ENCODE measurements at places on chromosomes 16 and 17.

DNA sequence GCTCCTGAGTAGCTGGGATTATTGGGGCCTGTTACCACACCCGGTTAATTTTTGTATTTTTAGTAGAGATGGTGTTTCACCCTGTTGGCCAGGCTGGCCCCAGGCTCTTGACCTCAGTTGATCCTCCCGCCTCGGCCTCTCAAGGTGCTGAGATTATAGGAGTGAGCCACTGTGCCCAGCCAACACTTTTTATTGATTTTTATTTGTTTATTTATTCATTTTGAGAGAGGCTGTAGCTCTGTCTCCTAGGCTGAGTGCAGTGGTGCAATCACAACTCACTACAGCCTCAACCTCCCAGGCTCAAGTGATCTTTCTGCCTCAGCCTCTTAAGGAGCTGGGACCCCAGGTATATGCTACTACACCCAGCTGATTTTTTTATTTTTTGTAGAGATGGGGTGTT, 54.7 kb downstream of the TNRC6A start:
- DNase-seq: no peak

- DNase-seq: no peak
These were observed 5.5 kb downstream of the CPSF4L start for GRCh38 chr17:73256220-73256619.

DNA sequence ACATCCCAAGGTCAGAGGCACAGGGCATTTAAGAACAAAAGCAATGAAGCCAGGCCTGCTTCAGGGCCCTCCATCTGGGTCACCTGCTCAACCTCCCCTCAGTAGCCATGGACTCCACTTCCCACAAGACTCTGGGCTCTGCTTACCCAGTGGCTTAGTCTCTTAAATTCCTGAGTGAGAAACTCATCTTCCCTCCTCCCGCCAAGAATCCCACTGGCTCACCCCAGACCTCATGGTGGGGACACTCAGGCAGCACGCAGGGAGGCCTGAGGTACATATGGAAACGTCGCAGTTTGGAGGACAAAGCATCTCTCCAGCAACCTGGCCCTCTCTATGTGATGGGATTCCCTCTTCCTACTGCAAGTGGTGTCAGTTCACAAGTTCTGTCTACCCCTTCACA, 326.7 kb upstream of the CDH5 start:
- no peak for DNase-seq

DNA sequence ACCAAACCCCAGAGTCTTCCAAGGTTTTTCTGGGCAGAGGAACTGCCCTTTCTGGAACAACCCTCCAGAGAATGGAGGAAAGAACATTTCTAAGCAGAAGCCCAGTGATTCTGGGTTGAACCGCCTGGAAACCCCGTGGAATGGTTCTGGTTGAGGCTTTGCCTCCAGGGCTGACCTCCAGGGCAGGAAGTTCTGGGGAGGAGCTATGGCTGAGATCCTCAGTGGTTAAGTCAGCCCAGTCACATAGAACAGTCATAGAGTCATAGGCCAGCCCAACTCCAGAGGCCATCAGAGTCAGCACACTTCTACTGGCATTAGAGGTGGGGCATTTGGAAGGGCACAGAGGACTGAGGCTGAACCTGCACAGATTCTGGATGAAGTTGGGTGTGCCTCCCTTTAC, 65.9 kb downstream of the SPACA3 start:
- no peak for DNase-seq

- no peak for DNase-seq
These were observed 522.9 kb downstream of the HS3ST4 start for GRCh38 chr16:26214581-26215174.

DNA sequence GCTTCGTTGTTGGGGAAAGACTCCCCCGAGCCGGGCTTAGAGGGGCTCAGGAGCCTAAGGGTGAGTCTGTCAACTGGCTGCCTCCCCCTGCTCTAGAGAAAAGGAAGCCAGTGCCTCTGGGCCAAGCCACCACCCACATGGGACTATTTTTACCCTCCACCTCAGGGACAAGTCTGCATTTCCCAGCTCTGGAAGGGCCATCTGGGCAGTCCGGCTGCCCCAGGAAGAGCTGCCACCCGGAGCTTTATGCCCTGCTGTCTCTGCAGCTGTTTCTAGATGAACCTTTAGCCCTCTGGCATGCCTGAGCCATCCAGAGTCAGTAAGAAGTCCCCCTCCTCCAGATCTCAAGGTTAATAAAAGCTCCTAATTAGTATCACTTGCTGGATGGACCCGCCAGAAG, 5.3 kb upstream of the RPRML start:
- DNase-seq: peak; percentile 92

DNA sequence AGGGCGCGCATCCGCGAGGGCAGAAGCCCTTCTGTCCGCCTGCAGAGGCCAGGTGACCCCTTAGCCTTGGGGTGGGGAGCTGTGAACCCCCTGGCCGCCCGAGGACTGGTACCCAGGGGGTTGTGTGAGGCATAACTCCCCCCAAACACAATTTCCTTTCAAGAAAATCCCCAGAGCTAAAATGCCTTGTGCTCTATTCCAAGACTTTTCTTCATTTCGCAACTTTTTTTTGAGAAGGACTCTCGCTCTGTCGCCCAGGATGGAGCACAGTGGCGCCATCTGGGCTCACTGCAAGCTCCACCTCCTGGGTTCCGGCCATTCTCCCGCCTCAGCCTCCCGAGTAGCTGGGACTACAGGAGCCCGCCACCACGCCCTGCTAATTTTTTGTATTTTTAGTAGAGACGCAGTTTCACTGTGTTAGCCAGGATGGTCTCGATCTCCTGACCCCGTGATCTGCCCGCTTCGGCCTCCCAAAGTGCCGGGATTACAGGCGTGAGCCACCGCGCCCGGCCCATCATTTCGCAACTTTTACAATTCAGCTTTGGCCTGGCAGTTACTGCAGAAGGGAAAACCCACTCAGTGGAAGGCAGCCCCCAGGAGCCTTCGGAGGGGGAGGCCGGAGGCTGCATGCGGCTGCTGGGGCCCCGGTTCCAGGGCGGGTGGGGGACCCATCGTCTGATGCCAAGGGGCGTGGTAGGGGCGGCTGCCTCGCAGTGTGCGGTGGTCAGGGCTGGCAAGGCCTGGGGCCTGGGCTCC, 963 bp upstream of the APRT start:
- peak; percentile 60 for DNase-seq

DNA sequence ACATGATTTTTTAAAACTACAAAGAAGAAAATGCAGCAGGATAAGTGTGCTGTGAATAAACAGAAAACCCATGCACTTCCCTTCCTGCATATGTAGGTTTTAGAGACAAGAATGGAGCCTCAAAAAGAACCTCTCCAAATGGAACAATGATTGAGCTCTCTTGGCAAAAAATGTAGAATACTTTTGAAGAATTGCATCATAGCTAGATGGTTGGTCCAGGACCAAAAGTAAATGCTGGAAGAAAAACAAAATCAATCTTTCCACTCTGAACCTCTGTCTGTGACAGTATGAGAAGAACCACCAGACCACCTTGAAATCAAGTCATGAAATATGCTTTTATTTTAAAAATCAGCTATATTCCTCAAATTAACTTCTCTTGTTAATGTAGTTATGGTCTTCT, 17.5 kb downstream of the HELZ start:
- DNase-seq: no peak

GRCh38 chr16:57297856-57298255, 13.4 kb upstream of the PLLP start:
- DNase-seq: no peak

GRCh38 chr17:3851461-3852100, 5.5 kb upstream of the NCBP3 start:
- no peak for DNase-seq

GRCh38 chr17:75695141-75695829, 26.0 kb upstream of the ITGB4 start:
- no peak for DNase-seq

- no peak for DNase-seq
These were observed 17.9 kb upstream of the SPN start for GRCh38 chr16:29644973-29645693.

DNA sequence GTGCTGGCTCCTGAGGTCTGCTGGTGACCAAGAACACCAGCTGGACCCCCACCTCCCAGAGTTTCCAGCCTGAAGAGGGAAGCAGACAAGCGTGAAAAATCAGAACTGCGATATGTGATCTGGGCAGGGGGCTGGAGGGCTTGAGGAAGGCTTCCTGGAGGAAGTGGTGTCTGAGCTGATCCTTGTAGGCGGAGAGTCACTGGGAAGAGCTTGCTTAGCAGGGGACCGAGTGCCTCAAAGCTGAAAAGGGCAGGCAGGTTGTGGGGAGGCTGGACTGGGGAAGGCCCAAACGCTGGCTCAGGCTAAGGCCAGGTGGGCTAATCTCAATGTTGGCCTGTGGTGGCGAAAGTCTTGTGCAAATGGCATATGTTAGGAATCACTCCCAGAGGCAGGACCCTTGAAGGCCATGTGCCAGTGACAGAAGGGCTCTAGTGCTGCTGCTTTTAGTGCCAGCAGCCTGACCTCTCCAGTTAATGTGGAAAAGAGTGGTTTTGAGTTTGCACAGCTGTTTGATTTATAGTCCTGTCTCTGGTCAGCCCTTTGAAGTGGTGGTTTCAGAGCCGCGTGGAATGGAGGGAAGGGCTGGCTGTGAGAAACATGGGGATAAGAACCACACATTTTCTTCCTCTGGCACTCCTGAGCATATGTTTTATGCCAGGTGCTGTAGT, 85.3 kb upstream of the LGALS9 start:
- DNase-seq: peak; percentile 97

DNA sequence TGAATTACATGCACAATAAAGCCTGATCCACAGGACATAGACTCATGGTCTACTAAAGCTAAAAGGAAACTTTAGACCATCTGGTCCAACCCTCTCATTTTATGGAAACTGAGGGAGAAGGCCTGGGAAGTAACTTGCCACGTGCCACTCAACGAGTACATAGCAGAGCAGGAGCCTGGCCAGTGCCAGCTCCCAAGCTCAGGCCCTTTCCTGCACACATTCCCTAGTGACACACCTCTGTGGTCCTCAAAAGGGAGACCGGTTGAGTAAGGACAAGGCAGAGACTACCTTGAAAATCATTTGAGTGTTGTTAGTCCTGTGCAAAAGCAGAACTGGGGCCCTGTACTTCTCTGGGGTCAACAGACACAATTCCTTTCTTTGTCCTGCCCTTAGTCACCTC, 2.8 kb downstream of the CCL4L2 start:
- no peak for DNase-seq

DNA sequence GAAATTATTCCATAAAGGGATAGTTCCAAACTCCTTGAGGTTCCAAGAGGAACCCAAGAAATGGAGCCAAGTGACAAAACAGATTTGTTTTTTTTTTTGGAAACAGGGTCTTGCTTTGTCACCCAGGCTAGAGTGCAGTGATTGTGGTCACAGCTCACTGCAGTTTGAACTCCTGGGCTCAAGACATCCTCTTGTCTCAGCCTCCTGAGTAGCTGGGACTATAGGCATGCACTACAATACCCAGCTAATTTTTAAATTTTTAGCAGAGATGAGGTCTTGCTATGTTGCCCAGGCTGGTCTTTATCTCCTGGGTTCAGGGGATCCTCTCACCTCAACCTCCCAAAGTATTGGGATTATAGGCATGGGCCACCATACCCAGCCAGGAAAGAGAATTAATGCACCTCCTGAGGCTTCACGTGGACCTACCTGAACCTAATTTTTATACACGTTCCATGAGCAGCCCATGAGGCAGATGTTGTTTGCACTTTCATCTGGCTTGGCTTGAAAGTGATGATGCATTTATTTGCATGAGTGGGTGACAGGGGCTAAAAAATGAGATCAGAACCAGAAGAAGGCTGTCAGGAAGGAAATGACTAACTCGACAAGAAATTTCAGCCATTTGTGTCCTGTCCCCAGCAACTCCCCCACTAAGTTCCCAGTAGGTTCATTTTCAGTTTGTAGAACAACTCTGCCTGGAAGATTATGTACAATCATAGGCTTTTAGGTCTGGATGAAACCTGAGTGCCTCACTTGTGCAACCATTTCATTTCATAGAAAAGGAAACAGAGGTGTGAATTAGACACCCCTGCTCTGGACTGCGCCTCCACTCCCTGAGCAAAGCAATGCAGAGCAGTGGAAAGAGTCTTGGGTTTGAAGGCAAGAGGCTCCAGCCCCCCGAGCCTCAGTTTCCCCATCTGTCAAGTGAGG, 10.3 kb upstream of the IRF8 start:
- no peak for DNase-seq

GRCh38 chr17:45246861-45247428, 14.9 kb downstream of the SPATA32 start:
- peak; percentile 75 for DNase-seq

- DNase-seq: no peak
These were observed 44.5 kb upstream of the IL34 start for GRCh38 chr16:70601576-70602575.

DNA sequence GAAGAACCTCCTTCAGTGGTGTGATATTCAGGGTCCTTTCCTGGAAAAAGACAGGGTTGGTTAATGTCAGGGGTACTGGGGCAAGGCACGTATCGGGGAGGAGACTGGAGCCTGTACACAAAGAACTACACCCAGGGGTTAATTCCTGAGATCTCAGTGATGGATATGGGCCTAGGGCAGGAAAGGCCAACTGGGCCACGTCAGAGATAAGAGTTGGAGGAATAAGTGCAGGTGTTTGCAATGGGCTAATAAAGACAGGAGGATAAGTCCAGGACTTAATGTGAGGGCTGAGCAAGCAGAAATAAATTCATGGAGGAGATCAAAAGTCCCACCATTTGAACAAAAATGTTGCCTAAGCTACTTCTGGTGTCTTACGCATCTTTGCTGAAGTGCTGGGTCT, 10.4 kb upstream of the HERPUD1 start:
- DNase-seq: no peak

GRCh38 chr16:88202207-88202745, 180.5 kb upstream of the ZNF469 start:
- no peak for DNase-seq

DNA sequence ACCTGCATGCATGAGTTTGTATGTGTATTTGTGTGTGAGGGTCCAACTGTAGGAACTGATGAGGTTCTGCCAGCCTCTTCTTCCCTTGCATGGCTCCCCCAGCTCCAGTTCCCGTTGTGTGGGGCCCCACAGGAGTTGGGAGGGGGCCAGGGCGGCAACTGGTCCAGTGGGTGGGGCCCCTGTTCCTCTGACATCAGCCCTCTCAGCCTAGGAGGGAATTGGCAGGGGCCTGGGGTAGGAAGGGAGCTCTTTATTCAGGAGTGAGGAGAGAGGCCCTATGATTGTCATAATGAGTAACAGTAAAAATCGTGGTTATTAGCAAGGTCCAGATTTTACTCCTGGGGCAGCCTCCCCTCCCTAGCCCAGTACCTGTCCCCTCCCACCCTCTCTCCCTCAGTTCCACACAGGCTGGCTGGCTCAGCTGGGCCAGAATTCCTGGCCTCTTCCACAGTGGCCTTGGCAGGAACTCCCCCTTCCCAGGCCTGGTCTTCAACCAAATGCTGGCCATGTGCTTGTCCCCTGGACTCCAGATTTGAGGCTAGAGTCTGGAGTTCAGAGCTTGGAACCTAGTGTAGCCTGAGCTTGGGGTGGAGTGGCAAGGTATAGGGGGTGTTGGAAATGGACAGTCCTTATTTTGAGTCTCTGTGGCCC, 18.9 kb downstream of the RARA start:
- no peak for DNase-seq

Measured in NCI-H524 (cell line).